Motor neuron (in vitro differentiated cells): ENCODE measurements at places on chromosomes 1 and 21. TPM values are rescaled to one million over a fixed set of nuclear protein-coding genes. Genes with fewer than 3 reads are reported as not detected.

GRCh38 chr21:43348801-43349261 lies 78.1 kb downstream of the SIK1 start:
- ATAC-seq, result no peak

GRCh38 chr21:35711661-35712060 lies 348.7 kb downstream of the SETD4 start:
- ATAC-seq, result no peak

CELSR2 gene
- 61.0 and 76.6 TPM in 2 replicates for total RNA-seq

AQP10 gene
- total RNA-seq, result 0.25 and 0.32 TPM in 2 replicates

SYT14 gene
- total RNA-seq, result 13.2 and 14.7 TPM in 2 replicates
